MG63 (cell line): ENCODE measurements at places on chromosomes 7 and 10. TPM values are rescaled to one million over a fixed set of nuclear protein-coding genes. Genes with fewer than 3 reads are reported as not detected.

DNA sequence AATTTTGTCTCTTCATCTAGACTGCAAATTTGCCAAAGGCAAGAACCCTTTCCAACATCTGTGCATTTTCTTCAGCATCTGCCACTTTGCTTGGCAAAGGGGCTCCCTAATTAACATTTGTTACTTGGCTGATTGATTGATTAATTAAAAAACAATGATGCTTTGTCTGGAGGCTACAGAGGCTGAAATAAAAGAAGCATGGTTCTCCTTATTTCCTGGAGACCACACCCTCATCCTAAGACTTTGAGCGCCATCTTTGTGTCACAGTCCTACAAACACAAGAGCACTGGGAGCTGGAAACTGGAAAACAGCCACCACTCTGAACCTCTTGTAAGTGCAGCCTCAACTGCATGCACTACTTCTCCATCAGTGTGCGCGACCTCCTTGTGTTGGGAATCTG is 189.2 kb downstream of the C7orf25 start:
- DNase-seq = no peak

DNA sequence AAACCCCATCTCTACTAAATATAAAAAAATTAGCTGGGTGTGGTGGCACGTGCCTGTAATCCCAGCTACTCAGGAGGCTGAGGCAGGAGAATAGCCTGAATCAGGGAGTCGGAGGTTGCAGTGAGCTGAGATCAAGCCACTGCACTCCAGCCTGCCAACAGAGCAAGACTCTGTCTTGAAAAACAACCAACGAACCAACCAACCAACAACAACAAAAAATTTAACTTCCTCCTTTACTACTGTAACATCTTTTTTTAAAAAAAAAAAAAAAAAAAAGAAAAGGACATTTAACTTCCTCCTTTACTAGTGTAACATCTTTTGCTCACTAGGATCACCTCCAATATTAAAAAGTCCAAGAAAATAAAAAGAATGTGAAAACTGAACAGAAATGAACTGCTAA is 92.3 kb upstream of the TMEM168 start:
- DNase-seq = no peak

- DNase-seq = no peak
Observed at GRCh38 chr7:106982415-106982814, 62.1 kb upstream of the PRKAR2B start.

KLHL7 gene
- 16.2 and 19.7 TPM in 2 replicates for total RNA-seq
